ENCODE measurements at places on chromosomes 12 and 14. TPM values are rescaled to one million over a fixed set of nuclear protein-coding genes. Genes with fewer than 3 reads are reported as not detected.

KRT80 gene
- total RNA-seq: not detected

PLCZ1 gene
- not detected for total RNA-seq

MYH6 gene
- total RNA-seq: not detected

REP15 gene
- total RNA-seq: 0.79 TPM

Measured in dorsolateral prefrontal cortex (tissue), 122 donors.